Activated naive CD4-positive, alpha-beta T cell (primary cell): ENCODE measurements at places on chromosomes 3 and 15.

DNA sequence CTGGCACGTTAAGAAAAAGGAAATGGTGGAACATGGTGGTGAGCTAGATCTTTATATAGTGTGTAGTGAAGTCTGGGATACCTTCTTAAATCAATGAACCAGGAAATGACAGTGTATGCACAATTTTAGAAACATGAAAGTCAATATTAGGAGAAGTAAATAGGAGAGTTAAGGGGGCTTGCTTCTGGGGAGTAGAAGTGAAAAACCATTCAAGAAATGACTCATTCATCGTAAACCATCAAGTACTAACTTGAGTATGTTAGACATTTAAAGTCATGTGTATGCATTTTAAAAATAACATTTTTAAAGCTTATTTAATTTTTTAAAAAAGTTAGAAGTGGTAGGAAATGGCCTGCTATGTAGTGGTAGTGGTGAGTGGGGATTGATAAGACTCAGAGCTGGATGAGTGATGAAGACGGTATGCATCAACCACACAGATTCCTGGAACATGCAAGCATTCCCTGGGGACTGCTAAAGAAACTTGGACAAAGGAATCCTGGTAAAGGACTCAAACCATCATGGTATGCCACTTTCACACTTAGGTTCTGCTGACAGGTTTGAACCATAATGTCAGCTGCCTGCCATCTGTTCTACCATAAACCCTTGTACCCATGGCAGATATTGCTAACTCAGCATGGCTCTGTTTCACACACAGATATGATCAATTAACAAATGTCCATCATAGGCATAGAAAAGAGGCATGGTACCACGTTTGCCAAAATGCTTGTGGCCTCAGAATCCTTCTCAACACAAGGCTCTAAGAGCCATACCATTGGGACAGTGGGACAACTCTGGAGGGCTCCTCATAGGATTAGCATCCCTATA lies 28.9 kb upstream of the MITF start:
- no peak for DNase-seq

GRCh38 chr3:28745436-28745835 lies 396.8 kb upstream of the AZI2 start:
- DNase-seq: no peak

- peak; percentile 23 for DNase-seq
These were observed 9.8 kb downstream of the SCG5 start for GRCh38 chr15:32651229-32651837.

- no peak for DNase-seq
These were observed 1073.5 kb downstream of the NAALADL2 start for GRCh38 chr3:175932586-175932985.

GRCh38 chr3:159260049-159260662 lies 458.3 kb downstream of the MFSD1 start:
- no peak for DNase-seq

- no peak for DNase-seq
These were observed 32.3 kb downstream of the NOX5 start for GRCh38 chr15:69046781-69047180.

DNA sequence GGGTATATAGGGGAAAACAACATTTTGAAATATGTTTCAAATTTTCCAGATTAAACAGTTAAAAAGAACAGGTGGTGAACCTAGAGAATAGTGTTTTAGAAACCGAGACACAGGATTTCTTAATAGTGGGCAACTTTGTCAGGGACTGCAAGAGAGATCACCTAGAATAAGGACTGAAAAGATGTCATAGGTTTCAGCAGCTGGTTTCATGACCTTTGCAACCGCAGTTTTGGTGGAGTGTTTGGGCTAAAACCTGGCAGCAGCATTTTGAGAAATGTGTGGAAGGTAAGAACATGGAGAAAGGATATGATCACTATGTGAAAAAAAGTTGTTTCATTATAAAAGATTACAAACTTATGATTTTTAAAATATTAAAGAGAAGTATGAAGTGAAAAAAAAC lies 34.9 kb downstream of the PRKCI start:
- no peak for DNase-seq

- DNase-seq: no peak
These were observed 85.3 kb upstream of the VEPH1 start for GRCh38 chr3:157588386-157589060.

DNA sequence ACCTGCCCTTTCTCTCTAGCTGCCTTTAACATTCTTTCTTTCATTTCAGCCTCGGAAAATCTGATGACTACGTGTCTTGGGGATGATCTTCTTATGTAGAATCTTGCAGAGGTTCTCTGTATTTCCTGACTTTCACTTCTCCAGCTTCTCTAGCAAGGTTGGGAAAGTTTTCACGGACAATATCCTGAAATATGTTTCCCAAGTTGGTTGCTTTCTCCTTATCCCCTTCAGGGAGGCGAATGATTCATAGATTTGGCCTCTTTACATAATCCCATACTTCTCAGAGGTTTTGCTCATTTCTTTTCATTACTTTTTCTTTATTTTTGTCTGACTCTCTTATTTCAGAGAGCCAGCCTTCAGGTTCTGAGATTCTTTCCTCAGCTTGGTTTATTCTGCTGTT lies 62.1 kb upstream of the CCDC54 start:
- DNase-seq: no peak

DNA sequence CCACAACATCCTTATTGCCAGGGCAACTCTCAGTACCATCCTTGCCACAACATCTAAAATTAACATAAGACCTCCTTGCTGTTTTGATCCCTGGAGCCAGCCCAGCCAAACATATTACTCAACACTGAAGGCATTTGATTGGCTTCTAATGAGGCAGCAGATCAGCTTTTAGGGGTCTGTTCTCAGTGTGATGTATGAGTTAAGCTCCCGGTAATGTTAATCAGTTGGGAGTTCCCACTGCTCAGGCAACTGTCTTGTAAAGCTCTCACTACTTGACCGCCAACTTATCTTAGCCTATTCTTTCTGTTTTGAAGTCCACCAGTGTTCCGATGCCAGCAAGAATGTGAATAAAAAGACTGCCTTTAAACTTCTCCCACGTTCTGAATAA lies 158.9 kb downstream of the FOXB1 start:
- DNase-seq: no peak

DNA sequence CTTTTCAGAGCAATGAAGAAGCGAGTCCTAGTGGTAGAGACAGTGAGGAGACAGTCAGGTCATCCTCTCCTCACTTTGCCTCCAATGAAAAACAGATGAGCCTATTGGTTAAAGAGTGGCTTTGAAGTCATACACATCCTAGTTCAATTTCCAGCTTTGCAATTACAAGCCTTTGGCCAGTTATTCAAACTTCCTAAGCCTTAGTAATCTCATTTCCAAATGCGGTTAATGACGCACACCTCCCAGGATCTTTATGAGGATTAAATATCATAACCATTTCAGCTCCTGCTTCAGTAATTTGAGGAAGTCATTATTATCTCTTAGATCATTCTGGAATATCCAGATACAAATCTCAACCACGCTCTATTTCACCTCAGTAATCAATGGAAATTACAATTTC lies 10.0 kb upstream of the ST6GAL1 start:
- no peak for DNase-seq

GRCh38 chr15:74869726-74870407 lies 3.3 kb downstream of the SCAMP2 start:
- DNase-seq: no peak

DNA sequence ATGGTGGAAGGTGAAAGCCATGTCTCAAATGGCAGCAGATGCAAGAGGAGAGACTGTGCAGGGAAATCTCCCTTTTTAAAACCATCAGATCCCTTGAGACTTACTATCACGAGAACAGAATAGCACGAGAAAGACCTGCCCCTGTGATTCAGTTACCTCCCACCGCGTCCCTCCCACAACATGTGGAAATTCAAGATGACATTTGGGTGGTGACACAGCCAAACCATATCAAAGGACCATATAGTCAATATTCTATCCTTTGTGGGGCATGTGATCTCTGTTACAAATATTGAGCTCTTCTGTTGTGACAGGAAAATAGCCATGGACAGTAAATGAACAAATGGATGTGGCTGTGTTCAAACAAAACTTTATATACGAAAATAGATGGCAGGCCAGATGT lies 77.2 kb upstream of the ACKR4 start:
- no peak for DNase-seq

GRCh38 chr3:140246578-140246977 lies 311.6 kb downstream of the CLSTN2 start:
- no peak for DNase-seq

DNA sequence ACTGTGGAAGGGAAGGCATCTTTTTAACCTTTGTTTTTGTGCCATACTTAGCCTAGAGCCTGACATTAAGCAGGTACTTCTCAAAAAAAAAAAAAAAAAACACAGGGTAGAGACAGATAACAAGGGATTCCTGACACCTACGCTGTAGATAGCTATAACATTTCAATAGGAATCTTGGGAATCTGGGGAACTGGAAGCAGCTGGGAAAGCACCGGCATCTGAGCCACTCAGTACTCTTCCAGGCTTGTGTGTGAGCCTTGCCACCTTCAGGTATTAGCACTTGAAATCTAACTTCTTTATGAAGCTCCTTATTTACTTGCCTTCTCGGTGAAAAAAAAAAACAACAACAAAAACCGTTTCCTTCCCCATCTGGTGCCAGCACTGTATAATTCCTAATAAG lies 46.8 kb downstream of the PIK3CA start:
- no peak for DNase-seq

- DNase-seq: no peak
These were observed 90.3 kb upstream of the SUCLG2 start for GRCh38 chr3:67744699-67745098.

- DNase-seq: no peak
These were observed 18.5 kb downstream of the NPHP3 start for GRCh38 chr3:132703733-132704132.

DNA sequence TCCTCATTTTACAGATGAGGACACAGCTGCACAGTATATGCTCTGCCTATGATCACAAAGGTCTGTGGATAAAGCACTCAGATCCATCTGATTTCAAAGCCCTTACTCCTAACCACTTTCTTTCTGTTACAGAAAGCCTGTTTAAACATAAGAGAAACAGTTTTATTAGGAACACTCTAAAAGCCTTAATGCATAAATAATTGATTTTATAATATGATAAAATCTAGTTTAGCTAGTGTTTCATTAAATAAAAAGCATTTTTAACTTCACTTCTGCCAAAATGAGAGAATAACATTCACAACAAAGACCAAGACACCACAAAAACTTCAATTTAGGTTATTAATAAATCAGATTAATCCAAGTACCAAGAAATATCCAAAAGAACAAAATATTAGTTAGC lies 21.4 kb downstream of the SNX4 start:
- DNase-seq: no peak

DNA sequence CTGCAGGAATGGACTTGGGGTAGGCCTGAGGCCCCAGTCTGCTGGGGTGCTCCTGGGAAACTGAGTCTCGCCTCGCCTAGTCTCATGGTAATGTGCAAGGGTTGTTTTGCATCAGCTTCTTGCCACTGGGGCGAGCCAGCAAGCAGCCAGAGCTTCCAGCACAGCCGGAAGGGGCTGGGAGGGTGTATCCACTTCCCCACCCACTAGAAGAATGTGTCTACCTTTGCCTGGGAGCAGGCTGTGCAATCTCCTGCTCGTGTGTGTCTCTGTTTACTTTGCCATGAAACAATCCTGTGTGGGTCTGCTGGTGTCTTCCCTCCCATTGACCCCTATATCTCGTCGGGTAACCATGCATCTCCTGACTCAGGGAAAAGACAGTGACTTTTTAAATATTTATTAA lies 21.8 kb upstream of the ERICH6 start:
- DNase-seq: no peak

GRCh38 chr3:151168269-151169094 lies 34.5 kb downstream of the GPR171 start:
- DNase-seq: peak; percentile 72

DNA sequence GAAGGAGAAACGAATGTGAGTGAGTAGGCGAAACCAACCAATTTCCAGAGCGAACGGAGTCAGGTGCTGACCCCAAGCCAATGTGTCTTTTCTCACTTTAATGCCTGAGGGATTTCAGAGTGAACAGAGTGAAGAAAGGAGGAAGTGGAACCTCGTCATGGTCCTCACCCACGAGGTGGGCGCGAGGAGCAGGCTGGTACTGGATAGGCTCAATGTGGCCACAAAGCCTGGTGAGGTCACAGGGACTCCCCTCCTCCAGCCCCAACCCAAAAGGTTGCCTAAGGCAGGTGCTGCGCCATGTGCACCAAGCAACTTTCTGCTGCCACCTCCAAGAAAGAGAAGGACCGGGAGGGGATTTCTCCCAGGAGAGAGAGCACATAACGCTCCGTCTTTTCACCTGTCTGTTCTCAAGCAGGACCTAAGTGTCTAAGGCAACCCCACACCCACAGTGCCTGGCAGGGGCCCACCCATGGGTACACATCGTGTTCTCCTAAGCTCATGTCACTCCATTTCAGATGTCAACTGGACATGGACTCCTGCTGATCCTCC lies 3.8 kb downstream of the NRROS start:
- no peak for DNase-seq
